Right atrium auricular region (tissue), 2 donors: ENCODE measurements at places on chromosomes 7 and 10.

DNA sequence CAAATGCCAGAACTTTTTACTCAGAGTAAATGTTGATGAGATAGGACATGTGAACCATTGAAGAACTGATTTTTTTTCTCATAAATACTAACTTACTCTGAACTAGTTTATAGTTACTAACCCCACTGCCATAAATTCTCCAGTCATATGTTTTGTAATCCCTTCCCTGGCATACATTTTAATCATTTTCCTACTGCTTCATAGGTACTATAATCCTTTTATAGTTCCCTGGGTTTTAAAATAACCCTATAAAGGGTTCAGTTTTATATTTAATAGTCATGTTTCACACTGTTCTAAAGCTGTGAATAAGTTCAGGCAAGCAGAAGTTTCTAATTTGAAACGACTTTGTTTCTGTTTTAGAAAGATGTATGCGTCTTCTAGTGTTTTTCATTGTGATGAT lies 28.9 kb downstream of the CNNM2 start:
- no peaks in the 10 kb centered on the region for H3K36me3 ChIP-seq
- no peak for DNase-seq
- no peaks in the 10 kb centered on the region for H3K4me1 ChIP-seq
- no peaks in the 10 kb centered on the region for H3K27me3 ChIP-seq

GRCh38 chr7:94621120-94621519 lies 34.8 kb downstream of the SGCE start:
- H3K27ac ChIP-seq, result peak overlapping the region; percentile 79
- no peaks in the 10 kb centered on the region for H3K4me1 ChIP-seq
- no peak for DNase-seq
- H3K27me3 ChIP-seq, result no peaks in the 10 kb centered on the region
- H3K4me3 ChIP-seq, result no peak overlapping the region

GRCh38 chr7:6251653-6252052 lies 20.8 kb downstream of the CYTH3 start:
- H3K4me1 ChIP-seq, result no peaks in the 10 kb centered on the region
- H3K36me3 ChIP-seq, result no peaks in the 10 kb centered on the region
- DNase-seq, result no peak
- no peaks in the 10 kb centered on the region for H3K27me3 ChIP-seq

GRCh38 chr10:113027574-113028455 lies 77.8 kb downstream of the TCF7L2 start:
- H3K27me3 ChIP-seq, result no peaks in the 10 kb centered on the region
- peak overlapping the region; percentile 2 for H3K4me3 ChIP-seq
- no peaks in the 10 kb centered on the region for H3K4me1 ChIP-seq
- H3K36me3 ChIP-seq, result no peaks in the 10 kb centered on the region

DNA sequence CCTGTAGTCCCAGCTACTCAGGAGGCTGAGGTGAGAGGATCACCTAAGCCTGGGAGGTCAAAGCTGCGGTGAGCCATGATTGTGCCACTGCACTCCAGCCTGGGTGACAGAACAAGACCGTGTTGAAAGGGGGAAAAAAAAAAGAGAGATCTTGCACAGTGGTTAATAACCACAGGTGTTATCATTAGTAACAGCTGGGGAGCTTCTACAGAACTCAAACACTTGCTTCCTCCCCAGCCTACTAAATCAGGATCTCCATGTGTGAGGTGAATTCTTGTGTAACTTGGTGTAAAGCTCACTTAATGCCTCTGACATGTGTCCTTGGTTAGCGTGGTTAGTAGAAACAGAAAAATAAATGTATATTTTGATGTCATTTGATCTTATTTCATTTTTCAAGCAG lies 43.9 kb upstream of the BMS1 start:
- H3K36me3 ChIP-seq, result no peaks in the 10 kb centered on the region
- H3K4me1 ChIP-seq, result no peaks in the 10 kb centered on the region
- DNase-seq, result no peak
- H3K4me3 ChIP-seq, result no peak overlapping the region

DNA sequence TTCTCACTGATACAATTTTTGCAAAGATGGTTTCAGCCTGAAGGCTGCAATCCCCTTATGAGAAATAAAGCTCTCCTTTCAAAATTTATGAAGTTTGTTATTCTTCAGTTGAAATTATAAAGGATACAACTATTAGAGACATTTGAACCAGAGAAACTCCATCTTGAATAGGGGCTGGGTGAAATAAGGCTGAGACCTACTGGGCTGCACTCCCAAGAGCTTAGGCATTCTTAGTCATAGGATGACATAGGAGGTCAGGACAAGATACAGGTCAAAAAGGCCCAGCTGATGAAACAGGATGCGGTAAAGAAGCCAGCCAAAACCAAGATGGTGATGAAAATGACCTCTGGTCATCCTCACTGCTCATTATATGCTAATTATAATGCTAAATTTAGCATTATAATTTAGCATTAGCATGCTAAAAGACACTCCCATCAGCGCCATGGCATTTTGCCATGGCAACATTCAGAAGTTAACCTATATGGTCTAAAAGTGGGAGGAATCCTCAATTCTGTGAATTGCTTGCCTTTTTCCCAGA lies 22.4 kb upstream of the IFIT1B start:
- H3K4me3 ChIP-seq, result no peak overlapping the region
- peaks cover 20% of the 10 kb centered on the region for H3K4me1 ChIP-seq
- H3K27ac ChIP-seq, result no peak overlapping the region
- no peaks in the 10 kb centered on the region for H3K36me3 ChIP-seq
- no peaks in the 10 kb centered on the region for H3K27me3 ChIP-seq
- DNase-seq, result no peak
